Endothelial cell (in vitro differentiated cells): ENCODE measurements at places on chromosomes 7 and 10. TPM values are rescaled to one million over a fixed set of nuclear protein-coding genes. Genes with fewer than 3 reads are reported as not detected.

DNA sequence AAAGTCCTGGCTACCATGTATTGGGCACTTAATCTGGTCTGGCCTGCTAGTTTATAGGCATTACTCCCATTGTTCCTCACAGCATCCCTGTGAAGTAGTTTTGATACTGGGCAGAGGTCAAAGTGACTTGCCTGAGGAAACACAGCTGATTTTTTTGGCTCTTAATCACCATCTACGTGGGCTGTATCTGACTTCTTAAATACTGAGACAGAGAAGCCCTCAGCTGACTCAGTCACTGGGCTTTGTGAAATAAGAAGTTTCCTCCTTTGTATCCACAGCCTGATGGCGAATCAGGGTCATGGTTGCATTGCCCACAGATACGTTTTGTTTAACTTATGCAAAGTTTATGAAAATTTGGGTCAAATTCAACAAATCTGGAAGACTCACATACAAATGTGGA lies 13.2 kb downstream of the TACR2 start:
- H3K4me3 ChIP-seq, result peak overlapping the region; percentile 32
- no peak for DNase-seq
- H3K27ac ChIP-seq, result no peak overlapping the region
- H3K4me1 ChIP-seq, result peaks cover 17% of the 10 kb centered on the region

- H3K4me3 ChIP-seq, result no peak overlapping the region
- peaks cover 6% of the 10 kb centered on the region for H3K27me3 ChIP-seq
- H3K27ac ChIP-seq, result no peak overlapping the region
- no peak for DNase-seq
These were observed 86.9 kb downstream of the CARD11 start for GRCh38 chr7:2956526-2957368.

GRCh38 chr10:70664702-70665195 lies 7.6 kb upstream of the ADAMTS14 start:
- peaks cover 3% of the 10 kb centered on the region for H3K27me3 ChIP-seq
- peaks cover 4% of the 10 kb centered on the region for H3K36me3 ChIP-seq
- DNase-seq, result no peak
- H3K4me3 ChIP-seq, result no peak overlapping the region
- peak overlapping the region; percentile 17 for H3K27ac ChIP-seq
- peaks cover 6% of the 10 kb centered on the region for H3K4me1 ChIP-seq

DNA sequence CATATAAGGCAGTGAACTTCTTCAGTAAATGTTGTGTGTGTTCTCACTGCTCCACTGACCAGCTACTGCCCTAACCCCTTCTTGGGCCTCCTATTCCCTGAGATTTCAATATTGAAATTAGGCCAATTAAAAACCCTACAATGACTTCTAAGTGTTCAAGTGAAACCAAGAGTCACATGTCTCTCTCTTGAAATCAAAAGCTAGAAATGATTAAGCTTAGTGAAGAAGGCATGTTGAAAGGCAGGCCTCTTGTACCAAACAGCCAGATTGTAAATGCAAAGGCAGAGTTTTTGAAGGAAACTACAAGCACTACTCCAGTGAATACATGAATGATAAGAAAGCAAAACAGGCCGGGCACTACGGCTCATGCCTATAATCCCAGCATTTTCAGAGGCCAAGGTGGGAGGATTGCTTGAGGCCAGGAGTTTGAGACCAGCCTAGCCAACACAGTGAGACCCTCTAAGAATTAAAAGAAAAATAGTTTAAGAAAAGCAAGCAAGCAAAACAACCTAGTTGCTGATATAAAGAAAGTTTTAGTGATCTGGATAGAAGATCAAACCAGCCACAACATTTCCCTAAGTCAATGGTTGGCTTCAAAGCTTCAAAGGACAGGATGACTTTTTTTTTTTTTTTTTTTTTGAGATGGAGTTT lies 22.3 kb downstream of the BRAF start:
- no peaks in the 10 kb centered on the region for H3K36me3 ChIP-seq
- H3K27me3 ChIP-seq, result no peaks in the 10 kb centered on the region
- DNase-seq, result no peak
- no peak overlapping the region for H3K27ac ChIP-seq
- no peaks in the 10 kb centered on the region for H3K4me1 ChIP-seq

DNA sequence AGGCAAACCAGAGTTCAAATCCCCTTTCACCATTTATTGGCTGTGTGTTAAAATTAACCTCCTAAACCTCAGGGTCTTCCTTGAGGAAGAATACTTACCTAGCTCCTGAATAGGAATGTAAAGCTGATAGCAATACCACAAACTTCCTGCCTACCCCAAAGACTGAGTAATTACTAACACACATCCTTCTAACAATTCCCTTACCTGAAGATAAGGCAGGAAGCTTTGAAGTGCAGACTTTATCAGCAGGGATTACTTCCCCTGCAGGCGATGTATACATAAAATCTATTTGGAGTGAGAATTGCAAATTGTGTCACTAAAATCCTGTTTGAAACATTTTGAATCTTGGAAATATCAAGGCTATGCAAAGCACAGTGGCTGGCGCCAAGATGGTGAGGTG lies 21.2 kb downstream of the EVX1 start:
- H3K27me3 ChIP-seq, result no peaks in the 10 kb centered on the region
- no peak overlapping the region for H3K4me3 ChIP-seq
- peaks cover 8% of the 10 kb centered on the region for H3K4me1 ChIP-seq
- no peaks in the 10 kb centered on the region for H3K36me3 ChIP-seq
- DNase-seq, result no peak

DNA sequence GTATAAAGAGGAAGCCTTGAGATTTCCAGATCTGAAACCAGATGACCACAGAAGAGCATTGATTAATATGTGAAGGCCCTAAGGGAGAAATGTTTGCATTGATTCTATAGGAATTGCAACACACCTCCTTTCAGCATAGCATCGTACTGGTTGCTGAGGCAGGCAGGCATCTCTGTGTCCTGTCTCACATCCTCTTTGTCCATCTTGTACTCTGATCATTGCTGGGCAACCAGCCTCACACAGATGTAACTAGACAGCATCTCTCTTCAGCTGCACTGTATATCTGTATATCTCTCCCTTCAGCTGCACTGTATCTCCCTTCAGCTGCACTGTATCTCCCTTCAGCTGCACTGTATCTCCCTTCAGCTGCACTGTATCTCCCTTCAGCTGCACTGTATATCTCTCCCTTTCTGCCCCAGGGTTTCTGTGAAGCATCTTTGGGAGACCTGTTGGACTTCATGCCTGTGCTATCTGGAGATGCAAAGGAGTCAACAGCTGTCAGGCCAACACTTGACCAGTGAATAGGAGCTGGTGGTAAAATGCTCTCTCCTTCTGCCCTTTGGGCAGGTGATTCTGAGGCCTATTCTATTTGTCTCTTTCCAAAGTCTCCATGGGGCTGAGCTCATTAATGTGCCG lies 40.3 kb downstream of the TMEM178B start:
- no peak overlapping the region for H3K4me3 ChIP-seq
- H3K27ac ChIP-seq, result no peak overlapping the region
- H3K36me3 ChIP-seq, result no peaks in the 10 kb centered on the region
- H3K27me3 ChIP-seq, result no peaks in the 10 kb centered on the region

GRCh38 chr7:132980402-132980801 lies 101.5 kb downstream of the CHCHD3 start:
- no peak overlapping the region for H3K27ac ChIP-seq
- no peak overlapping the region for H3K4me3 ChIP-seq
- peaks cover 7% of the 10 kb centered on the region for H3K4me1 ChIP-seq
- no peaks in the 10 kb centered on the region for H3K36me3 ChIP-seq
- no peak for DNase-seq

GRCh38 chr10:12707461-12708185 lies 293.9 kb downstream of the CCDC3 start:
- no peaks in the 10 kb centered on the region for H3K36me3 ChIP-seq
- no peak overlapping the region for H3K4me3 ChIP-seq
- no peak overlapping the region for H3K27ac ChIP-seq
- peaks cover 4% of the 10 kb centered on the region for H3K27me3 ChIP-seq
- H3K4me1 ChIP-seq, result peaks cover 16% of the 10 kb centered on the region

- H3K27me3 ChIP-seq, result no peaks in the 10 kb centered on the region
- peaks cover 9% of the 10 kb centered on the region for H3K4me1 ChIP-seq
These were observed 102.4 kb downstream of the SEMA3E start for GRCh38 chr7:83546586-83546985.

DNA sequence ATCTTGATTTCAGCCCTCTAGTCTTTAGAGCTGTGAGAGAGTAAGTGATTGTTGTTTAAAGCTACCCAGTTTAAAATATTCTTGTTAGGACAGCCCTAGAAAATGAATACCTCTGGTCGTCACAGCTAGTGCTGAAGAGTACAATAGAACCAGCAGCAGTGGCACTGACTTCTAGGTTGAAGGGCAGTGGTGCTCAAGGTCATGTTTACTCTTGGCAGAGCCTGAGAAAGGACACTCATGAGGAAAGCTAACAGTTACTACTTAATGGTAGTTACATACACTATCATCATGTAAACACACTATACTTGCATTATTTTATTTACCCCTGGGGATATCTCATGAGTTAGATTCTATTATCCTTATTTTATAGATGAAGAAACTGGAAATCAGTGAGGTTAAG lies 323.0 kb downstream of the SH2D4B start:
- H3K36me3 ChIP-seq, result no peaks in the 10 kb centered on the region
- no peak overlapping the region for H3K27ac ChIP-seq
- no peak for DNase-seq
- no peaks in the 10 kb centered on the region for H3K4me1 ChIP-seq
- H3K27me3 ChIP-seq, result peaks cover 2% of the 10 kb centered on the region

GRCh38 chr10:11874568-11875493 lies 51.7 kb downstream of the PROSER2 start:
- H3K27me3 ChIP-seq, result peaks cover 17% of the 10 kb centered on the region
- H3K27ac ChIP-seq, result no peak overlapping the region
- H3K4me3 ChIP-seq, result no peak overlapping the region
- no peaks in the 10 kb centered on the region for H3K36me3 ChIP-seq
- peaks cover 21% of the 10 kb centered on the region for H3K4me1 ChIP-seq

DNA sequence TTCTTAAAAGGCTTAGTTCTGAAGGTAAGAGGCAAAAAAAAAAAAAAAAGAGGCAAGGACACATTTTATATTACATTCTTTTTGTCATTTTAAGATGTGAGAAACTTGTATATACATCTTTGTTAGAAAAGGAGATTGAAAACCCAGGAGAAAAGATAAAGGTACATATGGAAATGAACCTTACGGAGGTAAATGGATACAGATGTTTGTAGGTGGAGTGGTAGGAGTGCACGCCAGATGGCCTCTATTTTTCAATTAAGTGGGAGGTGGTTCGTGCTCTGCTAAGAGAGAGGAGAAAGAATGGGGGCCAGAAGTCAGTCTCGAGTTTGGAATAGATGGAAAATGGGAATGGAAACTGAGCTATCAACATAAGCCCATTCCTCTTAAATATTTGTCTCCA lies 622.5 kb upstream of the GHITM start:
- no peak overlapping the region for H3K4me3 ChIP-seq
- no peaks in the 10 kb centered on the region for H3K27me3 ChIP-seq
- no peak for DNase-seq
- no peak overlapping the region for H3K27ac ChIP-seq
- peaks cover 5% of the 10 kb centered on the region for H3K4me1 ChIP-seq

DNA sequence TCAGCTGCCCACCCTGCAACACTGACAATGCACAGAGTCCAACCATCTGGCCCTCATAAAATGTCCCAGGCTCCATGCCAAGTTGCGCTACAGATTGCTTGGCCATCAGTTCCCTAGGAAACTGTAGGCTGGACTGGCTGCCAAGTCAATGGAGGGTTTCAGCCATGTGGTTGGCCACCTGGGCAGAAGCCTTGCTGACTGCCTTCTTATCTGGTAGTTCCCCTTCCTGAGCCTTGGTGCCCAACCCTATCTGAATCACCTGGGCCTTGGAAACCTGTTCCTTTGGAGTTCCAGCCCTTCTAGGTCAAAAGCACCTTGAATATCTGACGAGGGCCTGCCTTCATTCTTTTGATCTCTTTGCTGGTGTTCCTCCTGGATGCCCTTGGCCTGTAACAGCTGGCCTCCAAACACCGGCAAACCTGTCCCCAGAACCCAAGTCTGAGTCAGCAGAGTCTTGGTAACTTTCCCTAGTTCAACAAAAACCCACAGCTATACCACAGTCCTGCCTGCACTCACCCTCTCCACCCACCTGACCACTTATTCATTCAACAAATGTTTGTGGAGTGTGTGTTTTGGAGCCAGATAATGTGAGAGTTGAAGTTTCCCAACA lies 37.4 kb upstream of the KDM7A start:
- peaks cover 6% of the 10 kb centered on the region for H3K27me3 ChIP-seq
- no peak for DNase-seq

- no peaks in the 10 kb centered on the region for H3K36me3 ChIP-seq
- no peak overlapping the region for H3K4me3 ChIP-seq
- peaks cover 2% of the 10 kb centered on the region for H3K27me3 ChIP-seq
- DNase-seq, result no peak
- H3K27ac ChIP-seq, result no peak overlapping the region
These were observed 46.1 kb downstream of the CYTH3 start for GRCh38 chr7:6226194-6226799.

GRCh38 chr7:106082087-106082854 lies 29.8 kb downstream of the SYPL1 start:
- peaks cover 4% of the 10 kb centered on the region for H3K27me3 ChIP-seq
- no peaks in the 10 kb centered on the region for H3K36me3 ChIP-seq
- no peak for DNase-seq
- no peak overlapping the region for H3K4me3 ChIP-seq

- no peaks in the 10 kb centered on the region for H3K36me3 ChIP-seq
- peaks cover 1% of the 10 kb centered on the region for H3K27me3 ChIP-seq
- DNase-seq, result no peak
These were observed 270.4 kb upstream of the KLF14 start for GRCh38 chr7:131004371-131004770.

DNA sequence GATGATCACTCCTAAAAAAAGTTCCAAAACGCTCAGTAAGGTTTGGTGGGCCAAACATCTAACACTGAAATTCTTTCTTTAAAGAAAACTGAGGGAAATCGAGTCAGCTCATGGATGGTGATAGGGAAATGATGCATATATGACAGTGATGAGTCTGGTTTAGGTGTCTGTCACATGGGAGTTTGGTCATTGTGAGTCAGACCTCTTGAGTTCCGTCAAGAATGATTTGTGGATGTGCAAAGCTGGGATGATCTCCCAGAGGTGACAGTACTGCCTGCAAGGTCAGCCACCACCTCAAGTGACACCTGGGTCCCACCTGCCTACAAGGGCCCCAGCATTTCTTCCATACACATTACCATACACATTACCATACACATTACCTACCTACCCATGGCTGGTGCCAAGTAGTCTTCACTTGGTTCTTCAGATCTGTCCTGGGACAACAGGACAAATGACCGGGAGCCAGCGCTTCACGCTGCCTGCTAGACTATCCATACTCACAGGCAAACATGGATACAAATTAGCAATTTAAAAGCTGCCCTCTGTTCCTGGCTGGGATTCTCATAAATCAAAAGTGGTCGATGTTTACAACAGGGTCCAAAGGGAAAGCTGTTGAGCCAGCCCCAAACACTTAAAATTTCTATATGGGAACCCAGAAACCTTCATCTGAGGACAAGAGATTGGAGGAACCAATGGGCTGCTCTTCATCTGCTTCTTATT lies 128.4 kb downstream of the ADAM12 start:
- H3K27me3 ChIP-seq, result peaks cover 2% of the 10 kb centered on the region
- no peak overlapping the region for H3K27ac ChIP-seq
- no peak for DNase-seq
- no peaks in the 10 kb centered on the region for H3K36me3 ChIP-seq
- no peak overlapping the region for H3K4me3 ChIP-seq
- H3K4me1 ChIP-seq, result peaks cover 3% of the 10 kb centered on the region

Gene STEAP2
- total RNA-seq, result 0.49 TPM

Gene FZD8
- 45.9 TPM for total RNA-seq

Gene POU6F2
- 1.1 TPM for total RNA-seq

Gene PMS2
- total RNA-seq, result 16.3 TPM

Gene ADIRF
- not detected for total RNA-seq

Gene GPR146
- total RNA-seq, result 8.1 TPM

Gene SLC18A2
- 1.3 TPM for total RNA-seq

Gene DKK1
- total RNA-seq, result 6.8 TPM

Gene SKIDA1
- total RNA-seq, result 5.9 TPM

Gene NEUROD6
- total RNA-seq, result not detected

Gene CTAGE6
- not detected for total RNA-seq

Gene PGAM2
- not detected for total RNA-seq

Gene ZNF273
- 9.3 TPM for total RNA-seq

Gene EIF4EBP2
- total RNA-seq, result 146 TPM
